ENCODE measurements at places on chromosomes 5 and 9. TPM values are rescaled to one million over a fixed set of nuclear protein-coding genes. Genes with fewer than 3 reads are reported as not detected.

The SARDH gene
- polyA plus RNA-seq = 1.7 TPM

The NMUR2 gene
- polyA plus RNA-seq = 0.09 TPM

The PCDHA10 gene
- polyA plus RNA-seq = 0.02 TPM

The HMGXB3 gene
- polyA plus RNA-seq = 9.3 TPM

The NR6A1 gene
- 0.57 TPM for polyA plus RNA-seq

The SPINK7 gene
- polyA plus RNA-seq = not detected

The NPDC1 gene
- polyA plus RNA-seq = 69.7 TPM

The F12 gene
- 0.27 TPM for polyA plus RNA-seq

DNA sequence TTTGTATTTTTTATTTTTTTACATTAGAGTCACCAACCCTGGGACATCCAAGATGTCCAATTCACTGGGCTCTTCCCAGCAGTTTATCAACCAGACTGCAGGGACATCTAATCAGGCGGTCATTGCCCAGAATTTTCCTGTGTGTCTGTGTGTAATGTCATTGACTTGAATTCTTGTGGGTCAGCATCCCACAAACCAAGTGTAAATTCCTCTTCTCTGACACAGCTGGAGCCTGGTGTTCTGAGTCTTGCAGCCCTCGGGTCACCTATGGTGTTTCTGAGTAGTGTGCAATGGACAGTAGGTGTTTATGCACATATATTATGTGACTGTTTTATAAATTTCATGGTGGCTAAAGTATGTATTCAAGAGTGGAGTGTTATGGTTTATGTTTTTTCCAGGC, 815.7 kb downstream of the SEMA5A start:
- DNase-seq = no peak

DNA sequence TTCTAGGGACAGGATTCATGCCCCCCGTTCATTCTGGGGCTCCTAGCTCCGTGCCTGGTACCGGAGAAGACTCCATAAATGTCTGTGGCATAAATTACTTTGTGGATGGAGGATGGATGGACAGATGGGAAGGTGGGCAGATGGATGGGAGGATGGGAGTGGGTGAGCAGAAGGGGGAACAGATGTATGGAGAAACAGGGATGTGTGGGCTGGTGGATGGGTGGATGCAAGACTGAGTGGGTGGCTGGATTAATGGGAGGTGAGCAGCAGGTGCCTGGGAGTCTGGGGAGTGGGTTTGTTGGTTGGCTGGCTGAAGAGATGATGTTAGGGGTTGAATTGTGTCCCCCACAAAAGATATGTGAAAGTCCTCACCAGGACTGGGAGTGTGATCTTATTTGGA, 43.5 kb downstream of the SARDH start:
- no peak for DNase-seq

DNA sequence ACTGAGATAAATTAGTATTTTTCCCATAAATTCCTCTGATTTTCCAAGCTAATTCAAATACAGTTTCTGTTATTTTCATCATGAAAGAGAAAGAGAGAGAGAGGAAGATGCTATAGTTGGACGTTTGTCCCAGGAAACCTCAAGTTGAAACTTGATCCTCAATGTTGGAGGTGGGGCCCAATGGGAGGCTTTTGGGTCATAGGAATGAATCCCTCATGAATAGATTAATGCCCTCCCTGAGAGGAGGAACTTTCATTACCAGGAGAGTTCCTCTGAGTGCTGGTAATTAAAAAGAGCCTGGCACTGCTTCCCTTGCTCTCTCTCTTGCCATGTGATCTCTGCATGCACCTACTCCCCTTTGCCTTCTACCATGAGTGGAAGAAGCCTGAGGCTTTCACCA, 189.9 kb upstream of the SMC2 start:
- DNase-seq = no peak

DNA sequence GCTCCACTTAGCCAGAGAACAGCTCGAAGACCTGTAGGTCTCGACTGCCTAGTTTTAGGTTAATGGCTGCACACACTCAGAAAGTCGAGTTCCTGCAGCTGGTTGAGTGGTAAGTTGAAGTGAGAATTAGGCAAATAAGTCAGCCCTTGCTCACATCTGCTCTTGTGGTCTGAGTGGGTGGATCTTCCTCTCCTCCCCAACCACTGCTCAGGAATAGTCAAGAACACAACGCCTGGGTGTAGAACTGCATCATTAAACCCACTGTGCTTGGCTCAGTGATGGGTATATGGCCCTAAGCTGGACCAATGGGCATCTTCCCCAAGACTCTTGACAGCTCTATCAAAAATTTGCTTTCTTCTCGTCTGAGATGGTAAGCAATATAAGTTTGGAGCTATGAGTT, 20.9 kb upstream of the ADAM19 start:
- DNase-seq = no peak

GRCh38 chr5:148720257-148720656, 65.9 kb upstream of the HTR4 start:
- DNase-seq = no peak

GRCh38 chr5:58090704-58091103, 369.2 kb downstream of the PLK2 start:
- no peak for DNase-seq

DNA sequence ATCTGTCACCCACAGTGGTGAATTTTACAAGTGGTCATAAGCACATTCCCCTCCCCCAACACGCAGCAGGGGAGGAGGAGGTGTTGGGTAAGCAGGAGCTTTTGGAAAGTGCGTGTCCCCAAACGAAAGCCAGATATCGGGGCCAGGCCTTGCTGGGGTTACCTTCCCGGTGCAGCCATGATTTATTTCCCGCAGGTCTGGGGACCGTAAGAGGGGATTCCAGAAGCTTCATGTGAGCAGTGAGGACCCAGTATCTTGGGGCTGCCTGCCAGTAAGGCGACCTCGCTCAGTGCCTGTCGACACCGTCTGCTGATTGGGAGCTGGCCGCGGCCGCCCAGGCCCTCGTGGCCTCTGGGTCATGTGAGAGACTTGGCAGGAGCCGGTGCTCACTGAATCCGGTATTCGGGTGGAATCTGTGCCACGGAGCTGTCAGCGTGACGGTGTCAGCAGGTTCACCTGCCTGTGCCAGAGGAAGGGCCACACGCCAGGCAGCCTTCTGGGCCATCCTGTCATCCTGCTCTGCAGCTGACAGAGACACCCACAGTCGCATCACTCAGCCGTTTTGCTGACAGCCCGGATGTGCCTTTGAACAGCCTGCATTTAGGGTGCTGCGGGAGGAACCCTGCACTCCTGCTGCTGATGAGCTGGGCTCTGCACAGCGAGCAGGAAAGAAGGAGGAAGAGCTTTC, 37.3 kb downstream of the SEC61B start:
- DNase-seq = peak; percentile 86

DNA sequence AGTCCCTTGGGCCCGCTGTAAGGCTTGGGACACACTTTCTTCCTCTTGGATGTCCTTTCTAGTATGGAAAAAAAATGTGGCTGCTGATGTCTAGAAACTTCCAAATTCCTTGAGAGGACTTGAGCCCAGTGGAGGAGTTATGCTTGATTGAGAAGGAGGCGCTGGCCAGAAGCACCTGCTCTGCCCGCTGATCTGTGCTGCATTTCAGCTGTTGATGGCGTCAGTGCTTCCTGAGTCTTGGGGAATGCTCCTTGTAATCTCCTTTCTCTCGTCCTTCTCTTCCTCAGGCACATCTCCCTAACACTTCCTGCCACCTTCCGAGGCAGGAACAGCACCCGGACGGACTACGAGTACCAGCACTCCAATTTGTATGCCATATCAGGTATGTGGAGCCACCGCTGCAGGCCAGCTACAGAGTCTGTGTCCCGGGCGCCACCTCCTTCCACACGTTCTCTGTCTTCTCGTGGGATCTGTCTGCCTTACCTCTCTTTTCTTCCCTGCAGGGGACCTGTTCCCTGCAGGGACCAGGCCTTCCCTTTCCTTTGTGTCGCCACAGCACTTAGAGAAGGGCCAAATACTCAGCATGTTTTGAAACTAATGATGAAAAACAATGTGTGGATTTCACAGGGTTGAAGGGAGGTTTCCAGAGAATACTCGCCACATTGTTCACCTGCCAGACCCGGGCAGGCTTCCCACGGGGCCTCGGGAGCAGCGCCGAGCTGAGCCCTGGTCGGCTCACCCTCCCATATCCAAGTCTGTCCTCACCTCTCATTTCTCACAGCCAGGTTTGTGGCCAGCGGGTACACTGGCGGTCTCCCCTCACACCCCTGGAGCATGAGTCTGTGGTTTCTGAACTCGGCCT, 95.2 kb downstream of the MVB12B start:
- DNase-seq = no peak

DNA sequence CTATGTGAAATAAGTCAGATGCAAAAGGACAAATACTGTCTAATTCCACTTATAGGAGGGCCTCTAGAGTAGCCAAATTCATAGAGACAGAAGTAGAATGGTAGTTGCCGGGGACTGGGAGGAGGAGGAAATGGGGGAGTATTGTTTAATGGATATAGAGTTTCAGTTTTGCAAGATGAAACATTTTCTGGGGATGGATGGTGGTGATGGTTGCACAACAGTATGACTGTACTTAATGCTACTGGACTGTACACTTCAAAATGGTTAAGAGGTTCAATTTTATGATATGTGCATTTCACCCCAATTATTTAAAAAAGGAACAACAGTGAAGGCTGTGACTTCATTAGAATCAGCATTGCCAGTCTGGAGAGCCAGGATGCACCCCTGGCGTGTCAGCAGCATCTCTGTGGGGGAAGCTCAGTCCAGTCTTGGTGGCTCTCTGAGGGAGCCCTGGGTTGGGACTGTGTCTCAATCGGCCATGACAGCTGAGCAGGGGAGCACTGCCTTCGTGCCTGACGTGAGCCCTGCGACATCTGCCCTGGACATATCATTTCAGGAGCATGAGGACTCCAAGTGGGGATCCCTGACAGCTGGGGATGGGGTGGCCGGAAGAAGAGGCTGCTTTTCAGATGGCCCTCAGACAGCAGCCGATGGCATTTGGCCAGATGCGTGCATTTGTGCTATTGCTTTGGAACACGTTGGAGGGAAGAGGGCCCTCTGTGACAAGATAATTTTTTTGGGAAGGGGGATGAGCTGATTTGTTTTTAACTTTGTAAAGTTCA, 130.8 kb upstream of the STC2 start:
- no peak for DNase-seq

DNA sequence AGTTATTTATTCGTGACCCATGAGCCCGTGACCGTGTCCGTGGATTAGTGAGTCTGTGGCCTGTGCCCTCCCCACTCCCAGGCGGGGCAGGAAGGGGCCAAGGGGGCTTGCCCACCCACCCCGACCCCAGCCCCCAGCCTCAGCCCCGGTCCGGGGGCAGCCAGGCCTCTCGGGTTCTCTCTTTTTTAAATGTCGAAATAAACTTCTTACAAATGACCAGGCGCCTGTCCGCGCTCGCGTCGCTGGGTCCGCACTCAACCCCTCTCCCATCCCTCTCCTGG, 7.6 kb downstream of the BARHL1 start:
- no peak for DNase-seq

DNA sequence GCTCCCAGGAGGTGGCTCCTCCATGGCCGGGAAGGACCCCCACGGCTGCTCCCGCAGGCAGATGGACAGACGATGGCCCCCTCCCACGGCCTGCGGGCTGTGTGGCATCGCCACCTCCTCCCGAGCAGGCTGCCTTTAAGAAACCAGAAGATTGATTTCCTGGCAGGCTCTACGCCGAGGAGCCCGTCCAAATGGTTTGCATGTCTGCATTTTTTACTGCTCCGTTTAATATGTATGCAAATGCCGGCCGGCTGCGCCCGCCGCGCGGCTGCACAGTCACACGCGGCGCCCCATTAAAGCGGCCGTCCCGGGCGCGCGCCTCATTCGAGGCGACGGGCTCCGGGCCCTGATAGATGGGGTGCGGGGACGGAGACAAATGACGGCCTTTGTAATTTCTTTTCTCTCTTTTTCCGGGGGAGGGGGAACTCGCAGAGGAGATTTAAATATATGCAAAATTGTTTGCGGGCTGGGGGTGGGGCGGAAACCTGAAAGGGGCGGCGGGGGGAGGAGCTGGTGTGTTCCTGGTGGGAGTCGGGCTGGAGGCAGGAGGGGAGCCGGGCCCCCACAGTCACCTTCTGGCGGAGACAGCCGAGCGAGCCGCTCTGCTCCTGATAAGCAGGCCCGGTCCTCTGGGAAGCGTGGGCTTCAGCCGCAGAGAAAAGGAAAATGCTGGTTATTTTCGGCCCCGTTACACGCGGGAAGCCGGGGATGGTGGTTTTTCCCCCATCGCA, 158.7 kb upstream of the IER5L start:
- DNase-seq = no peak

- DNase-seq = peak; percentile 6
These were observed 39.7 kb downstream of the PAM start for GRCh38 chr5:102794677-102795331.

GRCh38 chr5:154862766-154863165, 4.3 kb downstream of the CNOT8 start:
- no peak for DNase-seq

DNA sequence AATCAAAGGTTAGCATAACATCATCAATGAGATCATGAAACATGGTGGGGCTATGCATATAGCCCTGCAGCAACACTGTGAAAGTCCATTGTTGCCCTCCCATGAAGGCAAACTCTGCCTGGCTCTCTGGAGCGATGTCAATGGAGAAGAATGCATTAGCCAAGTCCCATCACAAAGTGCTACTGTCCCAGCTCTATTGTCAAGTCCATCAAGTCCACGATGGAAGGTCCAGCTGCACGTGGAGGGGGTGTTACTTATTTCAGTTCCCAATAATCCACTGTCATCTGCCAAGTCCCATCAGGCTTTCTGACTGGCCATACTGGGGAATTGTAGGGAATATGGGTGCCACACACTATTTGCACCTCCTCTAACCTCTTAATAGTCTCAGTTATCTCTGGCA, 10.8 kb downstream of the DMAC1 start:
- no peak for DNase-seq

GRCh38 chr5:34957857-34958690, 28.7 kb downstream of the DNAJC21 start:
- no peak for DNase-seq

DNA sequence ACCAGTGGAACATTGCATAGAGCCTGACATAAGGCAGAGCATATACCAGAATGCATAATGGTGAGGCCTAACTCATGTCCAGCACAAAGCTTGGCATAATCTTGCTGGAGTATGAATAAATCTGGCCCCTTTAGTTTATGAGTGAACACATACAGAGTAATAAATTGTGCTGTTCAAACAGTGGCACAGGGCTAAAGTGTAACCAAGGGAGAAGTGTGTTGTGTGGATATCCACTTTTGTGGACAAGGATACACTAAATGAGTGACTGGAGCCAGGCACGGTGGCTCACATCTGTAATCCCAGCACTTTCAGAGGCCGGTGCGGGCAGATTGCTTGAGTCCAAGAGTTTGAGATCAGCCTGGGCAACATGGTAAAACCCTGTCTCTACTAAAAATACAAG, 29.4 kb upstream of the JMY start:
- no peak for DNase-seq

- DNase-seq = no peak
These were observed 142.7 kb downstream of the TTLL11 start for GRCh38 chr9:121950441-121950840.

DNA sequence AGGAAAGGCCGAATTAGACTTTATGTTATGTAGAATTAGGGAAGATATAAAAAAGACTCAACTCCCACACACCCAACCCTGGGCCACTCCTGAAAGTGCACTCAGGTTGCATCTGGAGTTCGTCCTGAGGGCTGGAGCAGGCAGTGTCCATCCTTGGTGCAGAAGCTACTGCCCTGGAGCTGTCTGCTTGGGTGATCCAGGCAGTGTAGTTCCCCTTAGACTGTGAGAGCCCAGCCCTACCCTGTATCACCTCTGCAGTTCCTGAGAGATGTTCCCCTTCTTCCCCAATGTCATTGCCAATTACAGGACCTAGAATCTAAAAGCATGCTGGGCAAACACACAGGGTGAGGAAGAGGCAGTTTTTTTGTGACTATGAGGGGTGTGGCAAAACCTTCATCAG, 368.3 kb upstream of the ST8SIA4 start:
- DNase-seq = no peak

All from right cardiac atrium (tissue), 5 donors.